ENCODE measurements at places on chromosomes 12 and 14.
A peak's percentile ranks its signal among the peaks of the same experiment; 100 is the strongest.

DNA sequence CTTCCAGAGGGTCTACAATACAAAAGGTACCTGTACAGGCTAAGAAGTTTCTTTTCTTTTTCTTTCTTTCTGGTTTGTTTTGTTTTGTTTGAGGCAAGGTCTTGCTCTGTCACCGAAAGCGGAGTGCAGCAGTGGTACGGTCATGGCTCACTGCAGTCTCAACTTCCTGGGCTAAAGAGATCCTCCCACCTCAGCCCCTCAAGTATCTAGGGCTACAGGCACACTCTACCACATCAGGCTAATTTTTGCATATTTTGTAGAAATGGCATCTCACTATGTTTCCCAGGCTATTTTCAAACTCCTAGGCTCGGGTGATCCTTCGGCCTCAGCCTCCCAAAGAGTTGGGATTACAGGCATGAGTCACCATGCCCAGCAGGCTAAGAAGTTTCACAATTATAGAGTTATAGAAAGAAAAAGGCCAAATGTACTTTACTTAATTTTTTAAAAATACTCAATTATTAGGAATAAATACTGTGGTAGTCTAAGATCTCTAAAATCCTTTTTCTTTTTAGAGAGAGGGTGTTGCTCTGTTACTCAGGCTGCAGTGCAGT, 3.0 kb upstream of the PIGH start:
- no peak for DNase-seq

- no peak for DNase-seq
These were observed 7.2 kb upstream of the MAP3K9 start for GRCh38 chr14:70816525-70816924.

DNA sequence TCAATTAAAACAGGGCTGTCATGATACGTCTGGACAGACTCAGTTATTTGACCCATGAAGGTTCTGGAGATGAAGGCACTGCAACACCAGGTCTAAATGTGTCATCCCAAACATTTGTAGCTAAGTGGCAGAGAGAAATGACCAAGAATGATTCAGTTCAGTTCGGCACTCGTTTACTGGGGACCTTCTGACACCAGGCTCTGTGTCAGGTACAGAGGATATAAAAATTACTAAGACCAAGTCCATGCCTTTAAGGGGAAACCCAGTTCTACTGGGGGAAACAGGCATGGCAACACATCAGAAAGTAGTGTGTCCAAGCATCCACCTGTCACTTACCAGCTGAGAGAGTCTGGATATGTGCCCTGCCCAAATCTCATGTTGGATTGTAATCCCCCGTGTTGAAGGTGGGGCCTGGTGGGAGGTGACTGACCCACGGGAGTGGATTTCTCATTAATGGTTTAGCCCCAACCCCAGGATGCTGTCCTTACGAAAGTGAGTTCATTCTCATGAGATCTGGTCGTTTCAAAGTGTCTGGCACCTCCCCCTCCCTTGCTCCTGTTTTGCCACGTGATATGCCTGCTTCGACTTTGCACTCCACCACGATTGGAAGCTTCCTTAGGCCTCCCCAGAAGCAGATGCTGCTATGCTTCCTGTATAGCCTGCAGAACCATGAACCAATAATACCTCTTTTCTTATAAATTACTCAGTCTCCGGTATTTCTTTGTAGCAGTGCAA, 41.9 kb upstream of the BCL2L14 start:
- DNase-seq, result no peak

DNA sequence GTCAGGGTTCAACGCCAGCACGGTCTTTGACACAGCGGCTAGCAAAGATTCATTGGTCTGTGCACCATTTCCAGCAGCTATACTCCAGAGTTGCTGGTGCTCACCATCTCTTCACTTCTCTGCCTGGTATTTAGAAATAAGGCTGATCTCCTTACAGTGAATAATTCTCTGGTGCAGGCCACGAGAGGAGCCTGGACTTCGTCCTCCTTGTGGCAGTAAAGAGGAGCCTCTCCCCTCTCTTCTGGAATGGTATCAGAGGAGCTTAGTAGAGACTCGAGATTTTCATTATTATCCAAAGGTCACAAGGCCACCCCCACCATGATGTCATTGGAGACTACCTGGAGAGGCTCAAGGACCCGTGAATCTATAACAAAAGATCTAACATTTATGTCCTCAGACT, 30.8 kb upstream of the BCL2L14 start:
- DNase-seq, result no peak

DNA sequence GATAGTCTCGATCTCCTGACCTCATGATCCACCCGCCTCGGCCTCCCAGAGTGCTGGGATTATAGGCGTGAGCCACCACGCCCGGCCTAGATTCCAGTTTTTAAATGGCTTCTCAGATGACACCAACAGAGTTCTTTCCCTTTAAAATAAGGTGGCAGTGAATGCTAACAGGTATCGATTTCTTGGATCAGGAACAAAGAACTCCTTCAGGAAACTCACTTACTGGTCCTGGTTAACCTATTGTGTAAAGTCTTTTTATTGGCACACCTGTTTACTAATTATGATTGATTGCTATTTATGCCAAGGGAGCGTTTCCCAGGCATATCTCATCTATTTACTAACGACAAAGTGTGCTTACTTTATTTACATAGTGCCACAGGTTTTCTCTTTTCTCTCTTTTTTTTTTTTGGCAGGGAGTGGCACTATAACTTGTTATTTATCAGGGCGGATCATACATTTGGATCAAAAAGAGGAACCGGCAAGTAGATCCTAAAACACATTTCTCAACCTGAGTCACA, 89.7 kb downstream of the GLT1D1 start:
- no peak for DNase-seq

- peak; percentile 19 for DNase-seq
These were observed 874.9 kb downstream of the NRXN3 start for GRCh38 chr14:79044894-79045624.

DNA sequence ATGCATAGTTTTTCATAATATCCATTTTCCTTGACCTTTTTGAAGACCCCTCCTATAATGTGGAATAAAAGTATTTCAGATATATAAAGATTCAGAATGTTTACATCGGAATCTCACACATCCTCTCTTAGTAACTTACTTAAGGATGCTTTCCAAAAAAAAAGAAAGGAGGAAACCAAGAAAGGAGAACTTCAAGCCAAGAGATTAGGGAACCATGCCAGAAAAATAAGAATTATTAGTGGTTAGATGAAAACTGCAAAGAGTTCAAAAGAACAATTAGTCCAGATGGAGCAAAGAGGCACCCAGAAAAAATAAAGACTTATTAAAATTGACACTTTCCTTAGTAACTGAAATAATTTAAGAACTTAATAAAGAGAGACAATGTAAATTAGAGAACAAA, 179.2 kb downstream of the DUSP6 start:
- DNase-seq, result no peak

GRCh38 chr12:69354556-69355187, 4.9 kb upstream of the YEATS4 start:
- DNase-seq, result no peak

- DNase-seq, result no peak
These were observed 43.8 kb upstream of the ATF1 start for GRCh38 chr12:50720085-50720484.

DNA sequence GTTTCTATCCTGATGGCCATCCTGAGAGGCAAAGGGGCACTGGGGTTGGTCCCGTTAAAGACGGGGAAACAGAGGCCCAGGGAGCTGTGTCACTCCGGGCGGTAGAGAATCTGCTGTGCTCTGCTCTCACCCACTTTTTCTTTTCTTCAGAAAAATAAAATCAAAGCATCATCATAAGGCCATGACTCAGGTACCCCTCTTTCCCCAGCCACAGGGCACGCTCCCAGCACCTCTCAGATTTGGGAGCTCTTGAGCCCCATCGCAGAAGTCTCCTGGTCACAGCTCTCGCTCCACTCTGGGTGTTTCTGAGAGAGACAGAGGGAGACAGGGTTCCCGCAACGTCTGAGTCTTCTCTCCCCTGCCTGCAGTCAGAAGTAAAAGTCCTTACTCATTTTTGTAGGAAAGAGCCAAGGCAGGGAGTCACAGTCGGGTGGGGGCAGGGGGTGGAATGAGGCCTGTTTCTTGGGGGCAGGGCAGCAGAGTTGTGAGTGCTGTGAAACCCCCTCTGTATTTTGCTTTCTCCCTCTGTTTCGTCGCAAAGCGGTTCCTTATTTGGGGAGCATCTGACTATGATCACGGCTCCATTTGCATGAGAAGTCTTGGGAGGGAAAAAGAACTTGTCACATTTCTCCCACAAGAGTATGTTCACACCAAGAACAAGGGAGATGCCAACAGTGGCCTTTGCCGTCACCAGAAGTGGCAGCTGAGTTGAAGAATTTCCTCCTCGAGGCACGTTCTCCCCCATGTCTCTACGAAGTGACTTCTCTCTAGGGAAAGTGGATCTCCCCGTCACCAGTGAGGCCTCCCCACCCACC, 139.0 kb downstream of the BCL11B start:
- no peak for DNase-seq

GRCh38 chr12:128755566-128755965, 68.2 kb downstream of the SLC15A4 start:
- no peak for DNase-seq

GRCh38 chr12:22083167-22083566, 37.1 kb downstream of the CMAS start:
- no peak for DNase-seq

GRCh38 chr14:29822430-29822709, 105.3 kb downstream of the PRKD1 start:
- DNase-seq, result no peak

DNA sequence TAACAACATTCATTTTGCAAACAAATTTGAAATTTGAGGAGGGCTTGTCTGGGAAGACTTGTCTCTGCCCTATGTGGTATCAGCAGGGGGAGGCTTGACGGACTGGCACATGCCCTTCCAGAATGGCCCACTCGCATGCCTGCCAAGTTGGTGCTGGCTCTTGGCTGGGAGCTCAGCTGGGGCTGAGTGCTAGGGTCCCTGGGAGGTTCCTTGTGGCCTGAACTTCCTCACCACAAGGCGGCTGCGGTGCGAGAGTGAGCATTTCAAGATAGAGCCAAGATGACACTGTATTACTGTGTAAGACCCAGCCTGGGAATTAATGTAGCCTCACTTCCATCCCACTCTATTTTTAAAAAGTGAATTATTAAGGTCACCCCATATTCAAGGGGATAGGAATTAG, 271.6 kb upstream of the PLEKHG7 start:
- DNase-seq, result no peak

DNA sequence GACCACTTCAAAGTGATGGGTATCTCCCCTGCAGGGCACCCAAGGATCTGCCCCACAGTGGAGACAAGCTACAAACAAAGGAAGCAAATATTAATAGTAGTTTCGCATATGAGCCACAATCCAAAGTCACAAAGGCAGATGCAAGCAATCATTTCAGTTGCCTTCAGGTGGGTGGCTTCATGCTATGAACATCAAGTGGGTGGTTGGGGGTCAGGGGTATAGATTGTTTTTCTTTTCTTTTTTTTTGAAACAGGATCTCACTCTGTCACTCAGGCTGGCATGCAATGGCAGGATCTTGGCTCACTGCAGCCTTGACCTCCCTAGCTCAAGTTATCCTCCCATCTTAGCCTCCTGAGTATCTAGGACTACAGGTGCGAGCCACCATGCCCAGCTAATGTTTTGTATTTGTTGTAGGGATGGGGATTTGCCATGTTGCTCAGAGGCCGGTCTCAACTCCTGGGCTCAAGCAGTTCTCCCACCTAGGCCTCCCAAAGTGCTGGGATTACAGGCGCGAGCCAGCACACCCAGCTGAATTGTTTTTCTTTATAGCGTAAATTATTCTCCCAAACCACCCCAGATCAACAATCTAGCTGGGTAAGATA, 13.4 kb upstream of the NT5DC3 start:
- no peak for DNase-seq

GRCh38 chr14:95679998-95680735, 6.1 kb upstream of the TCL1B start:
- no peak for DNase-seq

DNA sequence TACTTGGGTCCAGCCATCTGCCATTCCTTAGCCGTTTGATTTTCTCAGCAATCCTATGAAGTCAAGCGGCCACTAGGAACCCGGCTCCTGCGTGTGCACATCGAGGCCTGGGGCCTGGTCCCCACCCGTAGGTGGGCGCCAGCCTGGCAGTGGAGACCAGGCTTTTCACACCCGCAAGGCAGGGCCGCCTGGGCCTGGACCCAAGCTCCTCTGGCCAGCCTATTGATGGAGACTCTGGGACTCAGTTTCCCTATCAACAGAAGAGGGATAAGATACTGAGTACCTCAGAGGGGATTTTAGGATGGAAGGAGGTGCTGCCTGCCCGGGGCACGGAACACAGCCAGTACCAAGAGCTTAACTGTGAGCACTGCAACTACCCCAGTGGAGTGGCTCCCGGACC, 104.3 kb upstream of the C14orf180 start:
- DNase-seq, result no peak

DNA sequence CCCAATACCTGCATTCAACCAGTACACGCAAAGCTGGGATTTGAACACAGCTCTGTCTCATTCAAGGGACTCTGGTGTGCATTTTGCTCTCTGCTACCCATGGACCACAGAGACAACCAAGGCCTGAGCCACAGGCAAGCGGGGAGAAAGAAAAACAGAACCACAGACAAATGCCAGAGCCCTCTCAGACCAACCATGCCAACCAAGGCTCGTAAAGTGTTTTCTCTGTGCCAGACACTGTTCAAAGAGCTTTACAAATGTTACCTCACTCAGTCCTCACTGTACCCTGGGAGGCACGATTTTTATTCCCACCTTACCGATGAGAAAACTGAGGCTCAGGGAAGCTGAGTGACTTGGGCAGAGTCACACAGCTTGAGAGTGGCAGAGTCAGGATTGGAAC, 32.4 kb upstream of the EML1 start:
- no peak for DNase-seq

DNA sequence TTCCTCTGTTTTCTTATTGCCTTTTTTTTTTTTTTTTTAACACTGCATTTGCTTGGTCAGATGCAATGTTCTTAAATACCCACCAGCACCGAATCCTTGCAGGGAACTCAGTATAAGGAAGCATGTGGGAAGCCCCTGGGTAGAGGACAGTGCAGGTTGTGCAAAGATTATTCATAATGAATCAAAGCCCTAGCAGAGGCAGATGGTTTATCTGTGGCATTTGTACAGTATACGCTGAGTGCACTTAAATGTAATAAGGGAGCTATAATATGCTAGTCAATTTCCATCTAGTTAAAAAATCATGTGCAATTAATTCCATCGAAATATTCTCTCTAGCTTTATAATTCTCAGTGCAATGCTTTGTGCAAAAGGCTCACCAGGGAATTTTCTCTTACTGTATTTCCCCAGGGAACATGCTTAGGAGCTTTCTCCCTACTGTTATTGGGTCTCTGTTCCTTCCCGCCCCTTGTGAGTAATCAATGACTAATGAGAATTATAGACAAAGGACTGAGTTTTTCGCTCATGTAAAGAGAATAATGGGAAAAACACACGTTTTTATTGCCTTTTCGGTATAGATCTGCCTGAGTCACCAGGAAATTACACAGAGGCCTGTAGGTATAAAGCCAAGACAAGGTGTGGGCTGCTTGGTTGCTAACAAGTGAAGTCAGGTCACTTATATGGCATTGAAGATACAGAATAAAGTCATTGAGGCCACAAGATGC, 1214.3 kb upstream of the TMEM132C start:
- peak; percentile 55 for DNase-seq

GRCh38 chr12:10366875-10367274, 23.0 kb downstream of the KLRK1 start:
- DNase-seq, result no peak

Data from GM04503 (cell line).